NCI-H1048 (cell line): ENCODE measurements at places on chromosomes 6 and 20.

DNA sequence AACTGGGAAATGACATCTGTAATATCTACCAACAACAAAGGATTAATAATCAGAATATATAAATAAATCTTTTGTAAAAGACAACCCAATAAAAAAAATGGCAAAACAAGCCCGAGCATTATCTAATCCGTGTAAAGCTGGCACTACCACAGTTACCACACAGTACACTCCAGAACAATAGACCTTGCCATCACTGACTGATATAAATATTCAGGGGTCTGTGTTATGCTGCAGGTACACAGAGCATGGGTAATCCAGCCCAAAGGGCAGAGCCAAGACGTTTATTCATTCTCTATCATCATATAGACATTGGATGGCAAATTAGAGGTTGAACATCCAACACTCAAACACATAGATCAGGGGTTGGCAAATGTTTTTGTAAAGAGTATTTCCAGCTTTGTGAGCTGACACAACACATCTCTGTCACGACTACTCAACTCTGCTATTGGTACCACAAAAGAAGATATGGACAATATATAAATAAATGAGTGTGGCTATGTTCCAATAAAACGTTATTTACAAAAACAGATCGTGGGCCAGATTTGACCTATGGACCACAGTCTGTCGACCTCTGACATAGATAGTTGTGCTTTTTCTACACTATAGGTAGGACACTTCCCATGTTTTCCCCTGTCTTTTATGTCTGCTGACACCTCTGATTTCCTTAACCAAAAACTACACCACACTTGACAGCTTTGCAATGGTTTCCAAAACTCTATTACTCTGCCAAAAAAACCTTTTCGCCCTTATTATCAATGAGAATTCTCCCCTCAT, 4.5 kb downstream of the NCOA6 start:
- no peak for DNase-seq

GRCh38 chr20:45301824-45302271, 4.8 kb upstream of the RBPJL start:
- DNase-seq, result no peak

DNA sequence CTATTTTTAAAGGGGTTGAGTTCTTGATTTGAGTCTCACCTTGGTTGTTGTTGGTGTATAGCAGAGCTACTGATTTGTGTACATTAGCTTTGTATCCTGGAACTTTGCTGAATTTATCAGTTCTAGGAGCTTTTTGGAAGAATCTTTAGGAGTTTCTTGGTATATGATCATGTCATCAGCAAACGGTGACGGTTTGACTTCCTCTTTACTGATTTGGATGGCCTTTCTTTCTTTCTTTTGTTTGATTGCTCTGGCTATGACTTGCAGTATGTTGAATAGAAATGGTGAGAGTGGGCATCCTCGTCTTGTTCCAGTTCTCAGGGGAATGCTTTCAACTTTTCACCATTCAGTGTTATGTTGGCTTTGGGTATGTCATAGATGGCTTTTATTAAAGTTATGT, 64.0 kb downstream of the CDYL start:
- no peak for DNase-seq

DNA sequence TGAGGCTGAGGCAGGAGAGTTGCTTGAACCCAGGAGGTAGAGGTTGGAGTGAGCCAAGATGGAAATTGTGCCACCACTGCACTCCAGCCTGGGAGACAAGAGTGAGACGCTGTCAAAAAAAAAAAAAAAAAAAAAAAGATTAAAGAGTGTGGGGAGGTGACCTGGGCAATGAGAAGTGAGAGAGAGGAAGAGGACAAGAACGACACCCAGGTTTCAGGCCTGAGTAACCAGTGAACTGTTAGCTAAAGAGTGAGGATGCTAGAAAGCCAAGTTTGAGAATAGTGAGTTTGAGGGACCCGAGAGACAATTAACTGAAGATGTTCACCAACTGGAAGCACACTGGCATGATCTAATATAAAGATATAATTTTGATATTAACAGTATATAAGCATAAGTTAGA, 85.4 kb upstream of the TNFAIP3 start:
- DNase-seq, result no peak

DNA sequence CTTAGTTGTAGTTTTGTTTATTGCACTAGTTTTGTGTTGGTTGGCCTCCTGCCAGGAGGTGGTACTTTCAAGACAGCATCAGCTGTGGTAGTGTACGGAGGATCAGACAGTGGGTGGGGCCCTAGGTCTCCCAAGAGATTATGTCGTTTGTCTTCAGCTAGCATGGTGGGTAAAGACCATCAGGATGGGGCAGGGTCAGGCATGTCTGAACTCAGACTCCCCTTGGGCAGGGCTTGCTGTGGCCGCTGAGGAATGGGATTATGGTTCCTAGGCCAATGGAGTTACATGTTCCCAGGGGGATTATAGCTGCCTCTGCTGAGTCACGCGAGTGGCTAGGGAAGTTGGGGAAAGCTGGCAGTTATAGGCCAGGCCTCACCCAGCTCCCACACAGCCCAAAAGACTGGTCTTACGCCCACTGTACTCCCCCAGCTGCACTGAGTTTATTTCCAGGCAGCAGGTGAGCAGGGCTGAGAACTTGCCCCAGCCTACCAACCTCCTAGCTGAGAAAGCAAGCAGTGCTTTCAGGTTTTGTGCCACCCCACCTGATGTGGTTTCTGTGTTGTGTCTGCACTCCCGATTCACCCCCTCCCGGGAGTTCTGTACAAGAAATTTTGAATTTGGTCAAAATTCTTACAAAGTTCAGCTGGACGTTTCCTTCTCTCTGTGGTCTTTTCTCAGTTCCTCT, 24.7 kb downstream of the ZSCAN31 start:
- no peak for DNase-seq

DNA sequence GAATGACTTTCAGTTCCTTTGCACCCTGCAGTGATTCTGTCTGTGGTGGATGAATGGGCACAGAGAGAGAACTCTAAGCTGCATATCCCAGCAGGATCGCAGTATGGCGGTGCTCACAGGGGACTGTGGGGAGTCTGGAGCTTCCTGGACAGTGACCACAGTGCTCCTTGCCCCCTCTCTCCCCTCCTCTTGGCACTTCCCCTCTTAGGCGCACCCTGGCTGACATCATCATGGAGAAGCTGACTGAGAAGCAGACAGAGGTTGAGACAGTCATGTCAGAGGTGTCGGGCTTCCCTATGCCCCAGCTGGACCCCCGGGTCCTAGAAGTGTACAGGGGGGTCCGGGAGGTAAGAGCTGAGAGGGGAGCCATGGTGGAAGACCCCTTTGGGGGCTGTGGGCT, 8.6 kb downstream of the BYSL start:
- no peak for DNase-seq

- no peak for DNase-seq
Observed at GRCh38 chr20:38877483-38877882, 48.7 kb upstream of the FAM83D start.

DNA sequence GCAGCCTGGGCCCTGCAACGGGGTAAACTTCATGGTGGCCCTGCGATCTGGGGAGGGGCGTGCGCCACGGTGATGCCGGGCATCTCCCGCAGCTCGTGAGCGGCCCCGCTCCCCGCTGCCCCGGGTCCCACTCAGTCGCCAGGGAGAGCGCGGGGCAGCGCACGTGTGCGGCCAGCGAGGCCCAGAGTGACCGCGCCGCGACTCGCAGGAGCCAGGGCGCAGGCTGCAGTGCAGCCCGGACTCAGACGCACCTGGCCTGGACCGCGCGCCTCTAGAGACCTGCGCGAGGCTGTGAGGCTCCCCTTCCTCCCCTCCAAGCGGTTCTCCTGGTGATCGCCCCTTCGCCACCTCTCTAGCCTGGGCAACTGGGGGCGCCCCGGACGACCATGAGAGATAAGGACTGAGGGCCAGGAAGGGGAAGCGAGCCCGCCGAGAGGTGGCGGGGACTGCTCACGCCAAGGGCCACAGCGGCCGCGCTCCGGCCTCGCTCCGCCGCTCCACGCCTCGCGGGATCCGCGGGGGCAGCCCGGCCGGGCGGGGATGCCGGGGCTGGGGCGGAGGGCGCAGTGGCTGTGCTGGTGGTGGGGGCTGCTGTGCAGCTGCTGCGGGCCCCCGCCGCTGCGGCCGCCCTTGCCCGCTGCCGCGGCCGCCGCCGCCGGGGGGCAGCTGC, 652 bp downstream of the BMP6 start:
- DNase-seq, result no peak

DNA sequence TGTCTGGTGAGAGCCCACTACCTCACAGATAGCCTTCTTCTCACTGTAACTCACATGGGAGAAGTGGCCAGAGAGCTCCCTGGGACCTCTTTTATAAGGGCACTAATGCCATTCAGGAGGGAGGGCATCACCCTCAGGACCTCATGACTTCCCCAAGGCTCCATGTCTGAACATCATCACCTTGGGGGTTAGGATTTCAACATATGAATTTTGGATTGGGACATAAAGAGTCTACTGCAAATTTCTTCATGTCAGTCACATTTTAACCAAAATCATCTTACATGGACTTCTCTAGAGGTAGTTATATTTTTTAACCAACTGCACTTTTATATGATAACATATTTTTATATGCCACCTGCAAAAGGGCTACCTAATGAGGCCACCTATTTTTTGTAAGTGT, 324.7 kb downstream of the PLCB1 start:
- no peak for DNase-seq

- no peak for DNase-seq
Observed at GRCh38 chr6:136822046-136822375, 381 bp upstream of the PEX7 start.

- no peak for DNase-seq
Observed at GRCh38 chr6:45514454-45515230, 136.9 kb upstream of the SUPT3H start.

DNA sequence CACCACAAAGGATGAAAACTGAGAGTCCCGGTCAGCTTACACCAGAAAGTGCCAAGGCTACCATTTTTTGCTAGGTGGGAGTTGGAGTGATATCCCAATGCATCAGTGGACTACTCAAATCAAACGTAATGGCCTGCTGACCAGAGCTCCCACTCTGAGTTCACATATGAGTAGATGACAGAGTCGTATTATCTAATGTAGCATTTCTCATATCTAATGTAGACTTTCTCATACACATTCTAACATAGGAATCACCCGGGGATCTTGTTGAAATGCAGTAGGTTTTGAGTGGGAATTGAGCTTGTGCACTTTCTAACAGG, 38.4 kb upstream of the FUCA2 start:
- no peak for DNase-seq

DNA sequence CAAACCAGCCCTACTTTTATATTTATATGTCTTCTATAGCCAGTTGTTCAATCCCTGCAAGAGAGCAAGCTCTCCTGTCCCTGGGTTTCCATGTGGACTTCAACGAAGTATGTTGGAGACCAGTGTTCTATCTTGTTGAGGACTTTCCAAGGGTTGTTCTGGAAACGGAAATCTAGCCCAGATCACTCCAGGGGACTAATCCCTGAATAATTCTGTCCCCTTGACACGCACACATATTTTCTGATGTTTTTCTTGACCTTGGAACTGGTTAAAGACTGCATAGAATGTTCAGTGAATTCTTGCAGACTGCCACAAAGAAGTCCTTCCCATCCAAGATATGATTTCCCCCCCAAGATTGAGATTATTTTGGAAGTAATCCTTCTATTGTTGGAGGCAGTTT, 9.5 kb upstream of the MYLK2 start:
- DNase-seq, result no peak

GRCh38 chr6:158684745-158685324, 35.0 kb downstream of the SYTL3 start:
- DNase-seq, result no peak

GRCh38 chr6:153634416-153634815, 404.6 kb upstream of the OPRM1 start:
- DNase-seq, result no peak

DNA sequence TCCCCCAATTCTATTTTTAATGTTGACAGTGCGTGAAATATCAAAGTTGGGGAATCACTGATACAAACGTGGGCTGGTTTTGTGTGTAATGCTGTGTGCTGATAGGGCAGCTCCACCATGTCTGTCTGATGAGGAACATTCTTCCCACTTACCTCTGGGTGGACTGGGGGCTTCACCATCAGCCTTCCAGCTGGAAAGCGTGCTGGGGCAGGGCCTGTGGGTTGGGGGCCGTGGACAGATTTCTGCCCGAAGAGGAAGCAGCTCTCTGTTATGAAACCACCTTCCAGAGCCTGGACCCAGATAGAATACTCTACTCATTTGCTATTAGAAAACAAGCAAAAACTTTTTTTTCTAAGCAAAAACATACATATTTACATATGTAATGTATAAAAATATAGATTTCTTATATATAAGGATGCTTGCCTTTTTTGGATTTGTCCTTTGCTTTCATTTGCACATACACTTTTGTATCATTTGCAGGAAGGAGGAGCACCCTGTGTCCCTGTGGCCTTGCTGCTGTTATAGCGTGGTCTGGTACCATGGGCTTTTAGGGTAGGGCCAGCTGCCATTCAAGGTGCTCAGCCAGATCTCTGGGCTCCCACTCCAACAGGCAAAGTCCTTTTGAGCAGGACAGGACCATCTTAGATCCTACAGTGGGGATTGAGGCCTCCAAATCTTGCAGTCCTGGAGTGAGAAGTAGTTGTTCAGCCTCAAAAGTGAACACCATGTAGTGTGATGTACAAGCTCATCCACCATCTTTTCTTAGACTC, 48.1 kb downstream of the DUSP22 start:
- DNase-seq, result no peak

DNA sequence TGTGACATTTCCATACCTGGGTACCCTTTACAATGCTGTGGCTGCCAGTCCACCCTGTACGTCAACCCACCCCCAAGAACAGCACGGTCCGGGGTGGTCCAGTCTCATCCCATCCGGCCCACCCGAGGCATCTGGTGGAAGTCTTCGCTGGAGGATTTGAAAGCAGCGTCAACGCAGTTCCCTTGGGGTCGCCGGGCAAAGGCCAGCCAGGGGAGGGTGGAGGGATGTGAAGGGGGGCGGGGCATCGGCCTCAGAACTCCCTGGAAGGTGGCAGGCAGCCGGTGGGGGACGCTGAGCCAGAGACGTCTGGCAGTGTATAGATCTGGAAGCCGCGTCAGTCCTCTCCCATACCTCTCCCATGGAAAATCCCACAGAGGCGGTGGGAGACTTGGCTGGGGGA, 1944.0 kb upstream of the DEFB115 start:
- DNase-seq, result no peak

GRCh38 chr6:70315079-70315751, 12.3 kb upstream of the COL9A1 start:
- no peak for DNase-seq

DNA sequence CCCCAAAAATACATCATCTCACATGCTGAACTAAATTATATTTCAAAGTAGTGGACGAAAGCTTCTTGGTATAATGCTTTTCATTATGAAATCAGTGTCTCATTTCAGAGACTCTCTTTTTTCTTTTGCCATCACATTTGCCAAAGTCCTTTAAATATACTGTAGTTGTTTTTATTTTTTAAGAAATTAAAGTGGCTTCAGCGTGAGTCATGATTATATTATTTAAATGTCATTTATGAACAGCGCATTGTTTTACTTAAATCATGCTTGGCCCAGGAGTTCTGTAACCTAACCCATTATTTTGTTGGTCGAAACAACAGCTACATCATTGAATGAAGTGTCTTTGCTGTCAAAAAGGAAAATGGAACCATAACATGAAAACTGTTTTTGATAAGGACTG, 100.9 kb downstream of the CD109 start:
- no peak for DNase-seq
